Activated T-helper 1 cell treated with anti-CD3 and anti-CD28 coated beads, Interleukin-2, amount 50 U/mL, for 16 hours (primary cell): ENCODE measurements at places on chromosomes 12 and 14.

GRCh38 chr14:101252443-101253214, 308.7 kb upstream of the DIO3 start:
- DNase-seq, result no peak

DNA sequence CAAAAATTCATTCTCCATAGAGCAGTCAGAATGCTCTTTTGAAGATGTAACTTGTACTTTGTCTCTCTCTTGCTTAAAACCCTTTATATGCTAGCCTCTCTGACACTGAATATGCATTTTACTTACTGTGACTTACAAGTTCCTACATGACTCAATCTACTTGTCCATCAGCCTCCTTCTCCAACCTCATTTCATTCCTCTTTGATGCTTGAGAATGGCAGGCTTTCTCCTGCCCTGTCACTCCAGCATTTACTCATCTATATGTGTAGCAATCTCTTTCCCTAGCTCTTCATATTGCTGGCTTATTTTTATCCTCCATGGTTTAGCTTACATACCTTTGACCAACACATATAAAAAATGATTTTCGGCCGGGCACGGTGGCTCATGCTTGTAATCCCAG, 561.9 kb downstream of the CCER1 start:
- DNase-seq, result no peak

DNA sequence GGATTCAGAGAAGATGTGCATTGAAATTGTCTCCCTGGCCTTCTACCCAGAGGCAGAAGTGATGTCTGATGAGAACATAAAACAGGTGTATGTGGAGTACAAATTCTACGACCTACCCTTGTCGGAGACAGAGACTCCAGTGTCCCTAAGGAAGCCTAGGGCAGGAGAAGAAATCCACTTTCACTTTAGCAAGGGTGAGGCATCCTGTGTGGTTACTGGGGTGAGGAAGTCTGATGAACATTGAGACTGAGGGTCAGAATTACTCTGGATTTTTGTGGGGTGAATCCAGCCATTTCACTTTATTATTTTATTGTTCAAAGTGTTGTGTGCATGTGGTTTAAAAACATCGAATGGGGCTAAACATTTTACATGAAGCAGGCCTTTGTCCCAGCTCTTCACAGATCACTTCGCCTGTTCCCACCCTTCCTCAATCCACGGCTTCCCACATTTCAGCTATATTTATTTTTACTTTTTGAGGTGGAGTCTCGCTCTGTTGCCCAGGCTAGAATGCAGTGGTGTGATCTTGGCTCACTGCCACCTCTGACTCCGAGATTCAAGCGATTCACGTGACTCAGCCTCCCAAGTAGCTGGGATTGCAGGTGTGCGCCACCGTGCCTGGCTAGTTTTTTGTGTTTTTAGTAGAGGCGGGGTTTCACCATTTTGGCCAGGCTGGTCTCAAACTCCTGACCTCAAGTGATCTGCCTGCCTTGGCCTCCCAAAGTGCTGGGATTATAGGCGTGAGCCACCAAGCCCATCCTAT, 40.6 kb downstream of the SUPT16H start:
- no peak for DNase-seq

DNA sequence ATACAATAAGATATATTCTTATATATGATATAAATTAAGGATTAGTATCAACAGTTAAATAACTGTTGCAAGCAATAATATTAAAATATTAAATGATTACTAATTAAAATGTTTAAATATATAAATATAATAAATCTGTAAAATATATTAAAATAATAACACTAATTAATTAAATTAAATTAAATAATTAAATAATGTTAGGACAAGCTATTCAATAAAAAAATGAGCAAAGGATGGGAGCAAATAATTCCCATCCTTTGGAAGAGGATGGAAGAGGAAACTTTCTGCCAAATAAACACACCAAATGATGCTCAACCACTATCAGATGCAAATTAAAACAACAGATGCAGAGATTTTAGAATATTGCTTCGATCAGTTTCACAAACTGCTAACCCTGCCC, 39.4 kb upstream of the BMP4 start:
- DNase-seq, result no peak

GRCh38 chr12:43238281-43238680, 313.7 kb downstream of the ADAMTS20 start:
- no peak for DNase-seq

- no peak for DNase-seq
Measured at GRCh38 chr14:24094841-24095270, 745 bp downstream of the PCK2 start.

- DNase-seq, result no peak
Measured at GRCh38 chr12:91704446-91704845, 441.2 kb downstream of the BTG1 start.

DNA sequence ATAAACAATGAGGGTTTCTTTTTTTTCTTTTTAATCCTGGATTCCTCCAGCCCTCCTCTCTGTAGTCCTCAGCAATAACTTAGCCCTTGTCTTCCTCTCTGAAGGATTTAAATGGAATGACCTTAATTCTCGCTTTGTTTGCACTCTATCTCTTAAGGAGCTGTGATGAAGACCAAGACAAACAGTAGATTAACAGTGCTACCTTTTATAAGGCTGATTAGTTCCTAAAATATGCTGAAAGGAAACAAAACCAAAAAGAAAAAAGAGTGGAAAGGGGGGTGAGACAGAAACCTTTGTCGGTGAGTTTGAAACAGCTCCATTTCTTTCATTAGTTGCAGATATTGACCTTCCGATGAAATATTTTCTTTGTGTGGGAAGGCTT, 38.7 kb upstream of the PTCSC3 start:
- DNase-seq, result no peak

GRCh38 chr14:68104518-68104917, 284.9 kb downstream of the RAD51B start:
- DNase-seq, result no peak

DNA sequence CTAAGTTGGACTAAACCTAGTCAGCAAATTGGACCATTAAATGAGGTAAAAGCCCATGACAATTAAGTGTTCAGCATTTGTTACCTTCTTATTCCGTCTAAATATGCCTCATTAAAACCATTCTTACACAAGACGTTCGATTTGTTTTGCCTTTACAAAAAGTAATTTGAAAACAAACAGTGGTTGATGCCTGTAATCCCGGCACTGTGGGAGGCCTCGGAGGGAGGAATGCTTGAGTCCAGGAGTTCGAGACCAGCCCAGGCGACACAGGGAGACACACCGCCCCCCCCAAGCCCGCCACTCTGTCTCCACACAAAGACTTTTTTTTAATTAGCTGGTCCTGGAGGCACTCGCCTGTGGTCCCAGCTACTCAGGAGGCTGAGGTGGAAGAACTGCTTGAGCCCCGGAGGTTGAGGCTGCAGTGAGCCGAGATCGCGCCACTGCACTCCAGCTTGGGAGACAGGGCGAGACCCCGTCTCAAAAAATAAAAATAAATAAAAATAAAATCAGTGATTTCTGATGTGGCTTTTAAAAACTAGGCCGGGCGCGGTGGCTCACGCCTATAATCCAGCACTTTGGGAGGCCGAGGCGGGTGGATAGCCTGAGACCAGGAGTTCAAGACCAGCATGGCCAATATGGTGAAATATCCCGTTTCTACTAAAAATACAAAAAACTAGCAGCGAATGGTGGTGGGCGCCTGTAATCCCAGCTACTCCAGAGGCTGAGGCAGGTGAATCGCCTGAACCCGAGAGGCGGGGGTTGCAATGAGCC, 856 bp upstream of the EIF4B start:
- DNase-seq, result no peak

DNA sequence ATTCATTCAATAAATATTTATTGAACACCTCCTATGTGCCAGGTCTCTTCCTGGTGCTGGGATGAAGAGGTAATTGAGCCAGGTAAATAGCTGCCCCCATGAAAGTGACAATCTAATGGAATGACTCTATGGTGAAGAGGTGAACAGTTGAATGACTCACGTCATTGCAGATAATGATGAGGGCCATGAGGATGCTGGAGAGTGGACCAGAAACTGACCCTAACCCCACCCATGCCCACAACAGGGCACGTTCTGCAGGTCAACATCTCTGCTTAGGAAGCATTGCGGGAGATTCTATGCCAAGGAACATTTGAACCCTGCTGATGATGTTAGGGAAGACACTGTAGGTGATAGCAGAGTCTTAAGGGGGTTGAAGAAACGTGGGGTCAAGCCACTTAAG, 788.9 kb upstream of the TBX3 start:
- DNase-seq, result no peak

DNA sequence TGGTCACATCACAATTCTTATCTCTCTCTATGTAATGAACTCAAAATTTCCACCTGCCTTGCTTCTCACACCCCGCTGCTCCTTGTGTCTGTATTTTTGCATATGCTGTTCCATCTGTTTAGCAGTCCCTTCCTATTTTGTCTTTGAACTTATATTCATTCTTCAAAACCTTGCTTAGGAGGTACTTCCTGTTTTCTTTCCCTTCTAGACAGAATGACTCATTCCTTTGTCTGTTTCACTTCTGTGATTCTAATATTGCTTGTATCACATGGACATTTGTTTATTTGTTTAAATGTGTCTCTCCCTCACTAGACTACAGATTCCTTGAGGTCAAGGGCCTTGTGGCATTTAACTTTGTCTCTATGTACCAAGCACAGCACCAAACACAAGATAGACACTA, 424.2 kb downstream of the ETNK1 start:
- DNase-seq, result no peak

GRCh38 chr12:121330692-121331091, 21.5 kb downstream of the ANAPC5 start:
- DNase-seq, result no peak

DNA sequence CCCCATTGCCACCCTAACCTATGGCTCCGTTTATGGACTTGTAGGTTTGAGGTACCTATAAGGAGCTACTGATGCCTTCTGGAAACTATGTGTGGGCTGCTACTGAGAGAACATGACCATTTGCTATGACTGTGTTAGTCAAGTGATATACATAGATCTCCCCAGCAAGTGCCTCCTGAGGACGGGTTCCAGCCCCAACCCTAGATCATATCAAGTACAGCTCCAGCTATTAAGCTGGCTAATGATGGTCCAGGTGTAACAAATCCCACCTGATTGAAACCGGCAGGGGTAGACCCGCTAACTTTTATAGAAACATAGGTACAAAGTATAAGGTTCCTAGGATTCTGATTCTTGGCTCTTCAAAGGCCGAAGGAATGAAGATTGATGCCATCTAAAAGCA, 23.7 kb downstream of the NINJ2 start:
- DNase-seq, result no peak

DNA sequence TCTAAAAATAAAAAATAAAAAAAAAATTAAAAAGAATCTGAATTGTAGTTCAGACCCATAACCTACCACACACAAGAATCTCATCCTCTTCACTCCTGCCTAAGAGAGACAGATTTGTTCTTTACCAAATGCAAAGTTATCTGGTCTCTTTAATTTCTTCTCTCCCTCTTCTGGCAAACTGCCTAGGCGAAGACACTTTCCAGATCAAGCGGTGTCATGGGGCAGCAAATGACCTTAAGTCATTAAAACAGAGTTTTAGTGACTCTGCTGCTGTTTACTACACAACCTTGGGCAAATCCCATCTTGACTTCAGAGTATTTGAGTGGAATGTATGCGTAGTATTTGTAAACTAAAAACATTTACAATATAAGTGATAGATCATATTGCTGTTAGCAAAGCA, 60.9 kb upstream of the NID2 start:
- DNase-seq, result no peak

- no peak for DNase-seq
Measured at GRCh38 chr14:49951691-49952345, 58.9 kb downstream of the ARF6 start.

DNA sequence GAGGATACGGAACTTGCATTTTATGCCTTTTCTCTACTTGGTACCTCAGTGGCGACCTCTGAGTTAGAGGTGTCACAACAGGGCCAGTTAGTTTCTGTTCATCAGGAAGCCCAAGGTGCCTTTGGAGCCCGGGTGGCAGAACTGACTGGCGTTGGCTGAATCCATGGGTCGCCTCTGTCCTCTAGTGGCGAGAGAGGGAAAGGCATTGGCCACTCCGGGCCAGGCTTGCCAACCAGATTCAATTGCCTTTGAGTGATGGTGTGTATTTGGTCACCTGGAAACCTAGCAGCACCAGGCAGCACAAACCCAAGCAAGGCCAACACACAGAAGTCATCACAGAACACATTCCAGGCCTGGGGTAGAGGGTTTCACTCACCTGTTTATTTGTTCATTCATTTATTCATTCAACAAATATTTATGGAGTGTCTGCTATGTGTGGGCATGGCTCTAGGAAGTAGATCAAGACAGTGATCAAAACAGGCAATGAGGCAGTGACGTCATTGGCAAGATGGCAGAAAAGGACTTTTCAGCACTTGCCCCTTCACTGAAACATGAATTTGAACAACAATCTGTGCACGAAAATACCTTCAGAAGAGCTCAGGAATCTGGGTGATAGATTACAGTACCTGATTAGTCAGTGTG, 40.5 kb upstream of the KCNA5 start:
- DNase-seq, result no peak

GRCh38 chr14:23215421-23215820, 22.3 kb upstream of the RNF212B start:
- no peak for DNase-seq

GRCh38 chr12:129200576-129200975, 347.3 kb downstream of the GLT1D1 start:
- DNase-seq, result no peak

- DNase-seq, result no peak
Measured at GRCh38 chr14:50038398-50039119, 77.8 kb downstream of the VCPKMT start.

DNA sequence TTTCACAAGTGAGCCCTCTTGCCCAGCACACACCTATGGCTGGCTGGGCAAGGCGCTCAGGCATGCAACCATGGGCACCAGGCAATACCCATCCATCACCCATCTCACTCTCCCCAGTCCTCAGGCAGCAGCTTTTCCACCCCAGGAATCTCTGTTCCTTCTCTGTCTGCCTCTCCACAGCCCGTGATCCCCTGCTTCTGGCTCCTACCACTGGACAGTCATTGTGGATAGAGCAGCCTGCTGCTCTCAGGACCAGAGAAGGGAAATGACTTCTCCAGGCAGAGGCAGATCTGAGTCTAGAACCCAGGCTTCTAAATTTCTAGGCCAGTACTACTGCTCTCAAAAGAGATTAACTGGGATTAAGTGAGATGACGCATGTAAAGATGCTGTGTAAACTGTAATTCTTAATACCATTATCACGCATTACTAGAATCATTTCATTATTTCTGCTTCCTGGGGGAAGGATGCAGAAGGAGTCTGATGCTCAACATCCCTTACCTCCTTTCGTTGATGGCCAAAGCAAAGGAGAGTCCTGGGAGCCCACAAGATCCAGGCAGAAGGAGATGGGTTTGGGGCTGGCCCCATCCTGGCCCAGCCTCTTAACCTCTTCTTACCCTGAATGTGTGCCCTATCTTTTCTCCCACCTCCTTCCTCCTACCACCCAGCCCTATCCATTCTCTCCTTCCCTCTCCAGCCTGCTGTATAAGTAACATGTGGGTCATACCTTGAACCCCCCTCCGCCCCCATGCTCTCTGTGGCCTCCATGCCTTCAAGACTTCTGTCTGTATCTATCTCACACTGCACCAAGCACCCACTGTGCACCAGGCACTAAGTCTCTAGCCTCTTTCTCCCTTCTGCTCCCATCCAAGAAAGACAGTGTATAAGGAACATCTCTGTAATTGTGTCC, 4.8 kb upstream of the AQP5 start:
- no peak for DNase-seq
